ACHN (cell line): ENCODE measurements at places on chromosomes 12 and 14.
A peak's percentile ranks its signal among the peaks of the same experiment; 100 is the strongest.

GRCh38 chr14:30779210-30779609 is 95.1 kb upstream of the COCH start:
- no peak for DNase-seq

DNA sequence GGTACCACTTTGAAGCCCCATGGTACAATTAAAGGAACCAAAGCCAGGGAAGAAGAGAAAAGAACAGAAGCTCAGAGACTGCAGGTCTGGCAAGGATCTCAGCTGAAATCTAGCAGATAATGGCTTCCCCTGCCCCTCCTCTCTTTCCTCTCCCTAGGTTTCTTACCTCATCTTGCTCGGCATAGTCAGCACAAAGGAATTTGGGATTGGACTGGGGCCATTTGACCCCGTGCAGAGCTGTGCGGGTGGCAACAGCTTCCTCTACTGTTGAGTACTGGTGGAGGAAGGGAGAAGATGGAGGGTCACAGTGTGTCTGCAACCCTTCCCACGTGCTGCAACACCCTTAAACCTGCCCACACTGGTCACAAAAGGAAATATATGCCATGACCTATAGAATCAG is 4.7 kb upstream of the CDH24 start:
- peak; percentile 95 for DNase-seq

GRCh38 chr12:11787933-11788849 is 138.7 kb downstream of the ETV6 start:
- DNase-seq = no peak

GRCh38 chr14:57199921-57200320 is 68.8 kb downstream of the EXOC5 start:
- DNase-seq = no peak

- DNase-seq = peak; percentile 74
Measured at GRCh38 chr12:87509237-87509820, 519.9 kb downstream of the C12orf50 start.

- no peak for DNase-seq
Measured at GRCh38 chr14:71235875-71236274, 328.6 kb downstream of the PCNX1 start.

- no peak for DNase-seq
Measured at GRCh38 chr12:67377541-67377940, 108.4 kb downstream of the CAND1 start.

DNA sequence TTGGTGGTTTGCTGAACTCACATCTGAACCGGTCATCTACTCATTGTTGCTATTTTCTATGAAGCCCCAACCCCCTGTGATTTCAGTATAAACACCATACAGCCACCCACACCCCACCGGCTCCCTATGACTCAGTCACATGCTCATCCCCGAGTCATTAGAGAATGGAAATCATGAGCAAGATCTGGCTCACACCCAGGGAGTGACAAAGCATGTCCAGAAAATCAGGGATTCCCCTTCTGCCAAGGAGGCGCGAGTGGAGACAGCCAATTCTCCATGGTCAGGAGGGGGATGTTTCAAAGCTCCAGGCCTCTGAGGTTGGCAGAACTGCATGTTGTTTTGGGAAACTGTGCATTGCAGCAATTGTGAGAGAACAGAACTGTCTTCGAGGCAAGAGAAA is 657.5 kb upstream of the TBX3 start:
- DNase-seq = peak; percentile 95

DNA sequence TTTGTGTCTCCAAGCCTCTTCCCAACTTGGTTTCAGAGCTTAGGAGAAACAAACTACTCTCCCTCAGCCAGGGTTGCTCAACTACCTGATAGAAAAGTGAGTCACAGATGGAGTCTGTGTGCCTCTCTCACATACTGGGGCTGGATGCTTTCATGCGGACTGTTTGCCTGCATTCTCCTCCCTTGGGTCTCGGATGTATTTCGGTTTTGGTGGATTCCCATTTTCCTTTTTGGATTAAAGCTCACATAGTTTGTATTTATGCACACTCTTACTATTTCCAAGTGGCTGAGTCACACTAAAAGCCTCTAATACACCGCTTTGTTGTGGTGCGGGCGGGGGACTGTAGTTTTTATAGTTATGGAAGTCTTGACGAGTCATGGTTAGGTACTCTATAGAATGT is 505.4 kb downstream of the LRFN5 start:
- no peak for DNase-seq

GRCh38 chr14:22555384-22556011 is 33.5 kb downstream of the DAD1 start:
- no peak for DNase-seq
